Foreskin keratinocyte (primary cell): ENCODE measurements at places on chromosomes 6 and 20. TPM values are rescaled to one million over a fixed set of nuclear protein-coding genes. Genes with fewer than 3 reads are reported as not detected.

- peak; percentile 88 for DNase-seq
Measured at GRCh38 chr6:2542858-2543218, 207.9 kb downstream of the MYLK4 start.

- no peak for DNase-seq
Measured at GRCh38 chr6:169345146-169345545, 91.5 kb upstream of the THBS2 start.

DNA sequence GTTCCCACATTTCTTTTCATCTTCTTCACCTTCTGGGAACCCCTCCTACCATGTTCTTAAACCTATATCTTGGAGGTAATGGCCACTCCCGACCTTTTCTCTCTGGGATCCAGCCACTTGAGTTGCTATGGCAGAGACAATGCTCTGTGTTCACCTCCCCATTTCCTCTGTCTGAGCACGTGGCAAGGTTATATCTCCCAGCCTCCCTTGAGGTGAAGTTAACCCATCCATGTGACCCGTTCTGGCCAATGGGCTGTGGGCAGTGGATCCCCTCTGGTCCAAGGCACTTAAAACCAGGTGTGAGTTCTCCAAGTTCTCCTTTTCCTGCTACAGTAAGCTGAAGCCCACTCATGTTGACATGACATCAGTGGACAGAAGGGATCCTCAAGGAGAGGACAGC lies 261.4 kb downstream of the LRFN2 start:
- no peak for DNase-seq

Gene ADGRF1
- total RNA-seq: 17.1 and 18.2 TPM in 2 replicates

DNA sequence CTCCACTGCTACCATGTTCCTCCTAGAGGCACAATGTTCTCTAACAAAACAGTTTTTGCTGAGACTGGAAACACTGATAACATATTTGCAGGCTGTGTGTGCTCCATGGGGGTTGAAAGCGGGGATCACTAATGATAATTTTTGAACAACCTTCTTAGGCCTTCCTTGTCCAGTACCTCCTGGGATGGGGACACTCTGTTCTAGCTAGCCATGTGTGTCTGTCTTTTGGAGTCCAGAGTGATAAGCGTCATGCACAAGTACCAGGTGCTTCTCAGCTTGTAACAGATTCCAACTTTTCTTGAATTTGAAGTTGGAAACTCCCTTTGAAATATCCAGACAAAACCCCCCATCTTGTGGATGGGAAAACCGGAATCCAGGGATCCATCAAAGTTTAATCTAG lies 15.2 kb downstream of the PI3 start:
- DNase-seq: no peak

GRCh38 chr6:150492507-150492906 lies 107.2 kb upstream of the PLEKHG1 start:
- peak; percentile 92 for DNase-seq

GRCh38 chr6:108760126-108761050 lies 87.8 kb upstream of the ARMC2 start:
- DNase-seq: no peak

DNA sequence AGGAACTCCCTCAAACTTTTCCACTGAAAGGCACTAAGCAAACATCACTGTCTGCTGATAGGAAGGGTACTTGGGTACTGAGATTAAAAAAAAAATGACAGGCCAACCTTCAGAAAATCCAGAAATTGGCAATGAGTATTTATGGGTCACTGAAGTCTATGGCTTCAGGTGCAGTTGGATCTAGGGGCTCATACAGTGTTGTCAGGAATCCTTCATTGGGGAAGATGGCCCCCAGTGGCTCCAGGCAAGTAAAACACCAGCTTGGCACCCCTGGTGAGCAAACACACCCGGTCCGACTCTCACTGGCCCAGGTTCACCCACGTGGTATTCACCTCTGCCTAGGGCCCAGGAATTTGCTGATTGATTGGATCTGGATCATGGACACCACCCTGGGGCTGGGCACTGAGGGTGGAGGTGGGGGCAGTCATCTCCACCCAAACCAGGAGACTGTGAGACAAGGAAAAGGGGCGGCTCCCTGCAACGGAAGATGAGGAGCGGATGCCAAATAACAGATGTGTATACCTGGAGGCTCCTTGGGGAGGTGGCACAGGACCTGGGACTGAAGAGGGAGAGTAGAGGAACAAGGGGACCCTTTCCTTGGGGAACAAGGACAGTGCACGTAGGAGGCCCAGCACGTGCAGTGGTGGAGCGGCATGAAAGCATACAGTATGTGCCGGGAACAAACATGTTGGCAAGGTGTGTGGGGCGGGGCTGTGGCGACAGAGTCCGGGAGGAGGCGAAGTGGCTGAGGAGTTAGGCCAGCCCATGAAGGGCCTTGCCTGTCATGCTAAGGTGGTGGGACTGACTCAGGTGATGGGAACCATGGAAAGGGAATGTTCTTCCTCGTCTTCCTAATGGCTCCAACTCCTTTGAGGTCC lies 4.7 kb downstream of the SLC2A10 start:
- DNase-seq: no peak

Gene TULP1
- not detected in 2 replicates for total RNA-seq

Gene CCN5
- total RNA-seq: not detected in 2 replicates

- no peak for DNase-seq
Measured at GRCh38 chr20:32515631-32516101, 69.5 kb downstream of the NOL4L start.

- DNase-seq: no peak
Measured at GRCh38 chr6:29259721-29260120, 41.8 kb upstream of the OR14J1 start.

- DNase-seq: no peak
Measured at GRCh38 chr6:160104821-160105517, 16.6 kb upstream of the SLC22A1 start.

Gene FOXA2
- total RNA-seq: 1.1 and 1.4 TPM in 2 replicates

Gene CDKAL1
- 12.2 and 12.3 TPM in 2 replicates for total RNA-seq

GRCh38 chr6:95230071-95230740 lies 347.1 kb upstream of the MANEA start:
- DNase-seq: no peak

GRCh38 chr6:150345781-150346180 lies 23.0 kb upstream of the IYD start:
- DNase-seq: peak; percentile 59

DNA sequence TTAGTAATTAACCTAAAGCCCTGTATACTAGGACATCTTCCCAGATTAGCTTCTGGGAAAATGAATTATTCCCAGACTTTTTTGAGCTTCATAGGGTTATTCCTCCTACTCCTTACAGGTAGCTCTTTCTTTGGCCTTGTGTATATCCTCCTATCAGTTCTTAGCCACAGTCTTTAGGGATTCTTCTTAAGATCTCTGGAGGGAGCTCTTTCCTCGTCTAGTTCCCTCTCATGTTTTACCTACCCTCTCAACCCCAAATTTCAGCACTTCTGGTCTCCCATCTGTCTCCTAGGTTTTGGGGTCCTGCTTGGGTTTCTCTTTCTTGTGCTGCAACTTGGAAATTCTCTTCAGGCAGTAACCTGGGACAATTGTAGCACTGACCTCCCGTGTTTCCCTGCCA lies 46.4 kb upstream of the SLC35B3 start:
- DNase-seq: no peak

Gene SIRPB2
- 0.28 and 0.48 TPM in 2 replicates for total RNA-seq

DNA sequence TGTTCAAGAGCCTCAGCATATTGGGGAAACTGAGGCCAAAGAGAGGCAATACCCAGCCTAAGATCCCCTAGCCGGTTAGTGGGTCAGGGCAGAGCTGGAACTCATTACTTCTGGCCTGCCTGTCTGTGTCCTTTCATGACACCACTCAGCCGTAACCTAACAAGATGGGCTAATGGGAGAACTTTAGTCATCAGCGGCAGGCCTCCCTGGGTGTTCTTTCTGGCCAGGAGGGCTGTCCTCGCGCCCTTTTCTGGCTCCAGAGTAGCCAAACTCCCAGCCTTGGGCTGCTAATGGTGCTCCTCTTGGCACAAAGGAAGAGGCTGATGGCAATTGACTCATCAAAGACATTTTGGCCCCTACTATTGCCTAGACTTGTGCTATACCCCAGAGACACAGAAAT lies 76.6 kb downstream of the NCR2 start:
- no peak for DNase-seq

GRCh38 chr6:20915156-20915555 lies 380.9 kb downstream of the CDKAL1 start:
- no peak for DNase-seq

Gene RIPK1
- total RNA-seq: 18.6 and 18.8 TPM in 2 replicates

GRCh38 chr6:149711711-149712110 lies 6.2 kb downstream of the LATS1 start:
- no peak for DNase-seq

Gene PGC
- not detected in 2 replicates for total RNA-seq

Gene FAM217A
- not detected in 2 replicates for total RNA-seq

- no peak for DNase-seq
Measured at GRCh38 chr6:71083308-71083820, 126.5 kb upstream of the B3GAT2 start.
